AG10803 (cell line): ENCODE measurements at places on chromosomes 16 and 17.
A peak's percentile ranks its signal among the peaks of the same experiment; 100 is the strongest.

GRCh38 chr16:55324285-55325079, 479 bp downstream of the IRX6 start:
- DNase-seq = peak; percentile 4

DNA sequence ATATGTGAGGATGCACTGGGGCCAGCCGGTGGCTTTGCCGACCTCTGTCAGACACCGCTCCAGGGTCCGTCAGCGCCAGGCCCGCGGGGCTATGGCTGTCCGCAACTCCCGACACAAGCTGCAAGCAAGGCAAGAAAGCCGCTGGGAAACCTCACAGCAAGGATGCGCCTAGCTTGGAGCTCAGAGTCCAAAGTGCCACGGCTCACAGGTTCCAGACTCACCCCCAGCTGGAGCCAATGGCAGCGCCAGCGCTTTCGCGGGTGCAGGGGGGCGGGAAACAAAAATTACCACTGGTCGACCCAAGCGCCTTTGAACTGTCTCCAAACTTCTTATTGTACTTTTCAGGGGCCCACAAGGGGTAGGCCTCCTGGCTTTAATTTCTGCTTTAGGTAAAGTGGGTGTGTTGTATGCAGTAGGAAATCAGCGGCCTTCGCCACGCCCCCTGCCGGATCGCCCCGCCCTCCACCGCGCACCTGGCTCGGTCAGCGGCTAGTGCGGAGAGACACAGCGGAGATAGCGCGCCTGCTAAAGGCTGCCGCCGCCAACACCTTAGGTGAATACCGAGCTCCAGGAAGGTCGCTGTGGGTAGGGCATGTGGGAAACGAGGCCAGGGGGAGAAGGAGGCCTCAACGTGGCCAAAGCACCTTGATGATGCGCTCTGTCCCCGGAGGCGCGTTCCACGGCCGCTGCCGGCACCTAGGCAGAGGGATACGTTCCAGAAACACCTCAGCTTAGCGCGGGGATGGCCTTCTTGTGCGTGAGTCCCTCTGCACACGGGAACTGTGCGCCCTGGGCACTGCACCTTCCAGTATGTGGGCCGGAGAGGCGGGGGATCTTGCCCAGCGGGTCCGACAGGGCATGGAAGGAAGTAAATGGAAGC, 61.0 kb upstream of the RBL2 start:
- DNase-seq = no peak

GRCh38 chr16:89982318-89982717, 33.8 kb downstream of the DEF8 start:
- DNase-seq = no peak

- no peak for DNase-seq
Measured at GRCh38 chr17:20823905-20824304, 218.9 kb downstream of the USP22 start.

GRCh38 chr17:56603486-56604238, 10.2 kb downstream of the NOG start:
- DNase-seq = no peak

DNA sequence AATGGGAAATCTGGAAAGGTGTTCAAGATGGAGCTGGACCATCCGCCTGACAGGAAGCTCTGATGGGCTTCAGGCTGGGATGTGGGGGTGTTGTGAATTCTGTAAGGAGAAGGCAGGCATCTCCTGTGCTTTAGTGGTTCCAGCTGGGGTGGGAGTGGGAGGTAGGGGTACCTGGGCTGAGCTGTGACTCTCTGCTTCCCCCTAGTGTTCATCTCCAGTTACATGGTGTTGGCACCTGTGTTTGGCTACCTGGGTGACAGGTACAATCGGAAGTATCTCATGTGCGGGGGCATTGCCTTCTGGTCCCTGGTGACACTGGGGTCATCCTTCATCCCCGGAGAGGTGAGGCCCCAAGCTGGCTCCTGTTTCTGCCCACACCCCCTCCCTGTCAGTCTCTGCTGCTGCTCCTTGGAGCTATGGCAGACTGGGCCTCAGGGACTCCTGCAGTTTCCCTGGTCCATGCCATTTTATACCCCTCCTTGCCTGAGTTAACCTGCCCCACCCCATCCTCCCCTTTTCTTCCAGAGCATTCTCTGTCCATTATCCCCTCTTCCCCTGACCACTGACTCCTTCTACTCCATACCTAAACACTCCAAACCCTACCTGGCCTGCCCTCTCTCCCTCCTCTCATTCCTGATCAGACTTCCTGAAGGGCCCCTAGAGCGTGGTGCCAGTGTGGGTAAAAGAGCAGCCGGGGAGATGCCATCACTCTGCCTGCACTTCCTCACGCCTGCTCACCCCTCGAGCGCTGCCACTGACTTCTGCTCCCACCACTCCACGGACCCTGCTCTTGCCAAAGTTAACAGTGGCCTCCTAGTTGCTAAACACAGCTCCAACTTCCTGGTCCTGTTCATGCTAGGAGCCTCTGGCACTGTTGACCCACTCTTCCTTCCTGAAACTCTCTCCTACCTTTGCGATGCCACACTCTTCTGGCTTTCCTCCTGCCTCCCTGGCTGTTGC, 3.4 kb downstream of the SPNS1 start:
- DNase-seq = no peak

GRCh38 chr16:55508941-55509931, at the start of gene LPCAT2:
Gene LPCAT2, plus strand, starts transcription at chr16:55509072. Its CDS starts 110 bp downstream, at chr16:55509182.
- DNase-seq = peak; percentile 84

GRCh38 chr17:81037026-81037797, 2.3 kb downstream of the BAIAP2 start:
- DNase-seq = no peak

- no peak for DNase-seq
Measured at GRCh38 chr16:56257239-56257638, 66.0 kb downstream of the GNAO1 start.

DNA sequence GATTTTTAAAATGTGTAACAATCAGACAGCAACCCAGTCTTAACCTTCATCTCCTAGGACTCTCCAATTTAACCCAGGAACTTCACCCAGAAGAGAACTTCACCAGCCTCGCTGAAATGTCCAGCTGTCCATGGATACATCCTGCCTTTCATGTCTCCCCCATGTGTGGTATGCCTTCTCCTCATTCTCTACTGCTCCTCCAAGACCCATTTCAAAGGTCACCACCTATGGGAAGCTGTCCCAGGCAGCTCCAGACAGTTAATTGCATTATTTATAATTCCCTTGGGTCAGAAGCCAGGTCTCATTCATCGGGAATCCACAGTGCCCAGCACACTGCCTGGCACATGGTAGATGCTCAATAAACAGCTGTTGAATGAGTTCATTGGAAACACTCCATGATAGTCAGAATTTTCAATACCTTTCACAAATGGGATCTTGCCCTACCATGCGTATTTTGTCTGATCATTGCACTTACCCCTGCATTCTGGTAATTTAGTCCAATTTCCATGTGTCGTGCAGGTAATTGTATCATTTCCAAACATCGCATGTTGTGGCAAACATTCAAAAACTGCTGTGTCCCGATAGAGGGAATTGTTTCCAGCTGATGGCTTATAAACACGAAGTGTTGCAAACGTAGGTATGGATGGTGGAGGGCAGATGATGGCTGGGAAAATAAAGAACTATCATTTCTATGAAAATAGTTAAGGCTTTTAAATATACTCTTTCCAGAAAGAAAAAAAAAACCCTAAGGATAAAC, 9.0 kb downstream of the APOH start:
- no peak for DNase-seq

DNA sequence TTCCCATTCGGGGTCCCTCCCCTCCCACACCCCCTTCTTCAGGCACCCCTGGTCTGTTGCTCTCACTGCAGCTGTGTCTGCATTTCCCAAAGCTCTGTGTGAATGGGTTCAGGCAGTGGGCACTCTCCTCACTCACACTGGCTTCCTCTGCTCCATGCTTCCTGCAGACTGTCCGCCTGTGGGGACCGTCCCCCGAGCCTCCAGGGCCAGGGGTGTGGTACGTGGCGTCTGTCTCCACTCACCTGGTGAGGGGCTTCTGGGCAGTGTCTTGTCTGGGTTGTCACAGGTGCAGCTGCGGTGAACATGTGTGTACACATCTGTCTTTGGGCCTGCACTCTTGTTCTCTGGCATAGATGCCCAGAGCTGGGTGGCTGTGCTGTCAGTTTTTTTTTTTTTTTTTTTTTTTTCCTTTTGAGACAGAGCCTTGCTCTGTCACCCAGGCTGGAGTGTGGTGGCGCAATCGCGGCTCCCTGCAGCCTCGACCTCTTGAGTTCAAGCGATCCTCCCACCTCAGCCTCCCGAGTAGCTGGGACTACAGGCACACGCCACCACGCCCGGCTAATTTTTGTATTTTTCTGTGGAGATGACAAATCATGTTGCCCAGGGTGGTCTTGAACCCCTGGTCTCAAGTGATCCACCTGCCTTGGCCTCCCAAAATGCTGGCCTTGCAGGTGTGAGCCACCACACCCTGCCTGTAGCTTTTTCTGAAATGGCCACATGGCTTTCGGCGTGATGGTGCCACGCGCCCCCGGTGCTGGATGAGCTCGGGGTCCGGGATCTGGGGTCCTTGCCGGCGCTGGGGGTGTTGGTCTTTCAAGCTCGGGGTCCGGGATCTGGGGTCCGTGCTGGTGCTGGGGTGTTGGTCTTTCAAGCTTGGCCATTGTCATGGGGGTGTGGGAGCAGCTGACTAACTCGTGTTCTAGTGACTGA, 56.5 kb upstream of the ZNF750 start:
- no peak for DNase-seq

GRCh38 chr17:4579678-4580077, 4.7 kb upstream of the SMTNL2 start:
- no peak for DNase-seq

DNA sequence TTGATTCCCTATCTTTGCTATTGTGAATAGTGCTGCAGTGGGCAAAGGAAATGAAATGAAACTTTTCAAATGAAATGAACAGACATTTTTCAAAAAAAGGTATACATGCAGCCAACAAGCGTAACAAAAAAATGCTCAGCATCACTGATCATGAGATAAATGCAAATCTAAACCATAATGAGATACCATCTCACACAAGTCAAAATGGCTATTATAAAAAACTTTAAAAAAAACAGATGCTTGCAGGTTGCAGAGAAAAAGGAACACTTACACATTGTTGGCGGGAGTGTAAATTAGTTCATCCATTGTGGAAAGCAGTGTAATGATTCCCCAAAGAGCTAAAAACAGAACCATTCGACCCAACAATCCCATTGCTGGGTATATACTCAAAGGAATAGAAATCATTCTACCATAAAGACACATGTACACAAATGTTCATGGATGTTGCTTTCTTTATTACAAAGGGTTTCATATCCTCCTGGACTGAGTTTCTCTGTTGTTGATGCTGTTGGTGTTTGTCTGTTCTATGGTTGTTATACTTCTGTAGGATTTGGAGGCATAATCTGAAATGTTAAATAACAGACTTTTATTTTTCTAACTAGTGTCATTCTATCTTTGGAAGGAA, 99.3 kb upstream of the SOX9 start:
- no peak for DNase-seq

DNA sequence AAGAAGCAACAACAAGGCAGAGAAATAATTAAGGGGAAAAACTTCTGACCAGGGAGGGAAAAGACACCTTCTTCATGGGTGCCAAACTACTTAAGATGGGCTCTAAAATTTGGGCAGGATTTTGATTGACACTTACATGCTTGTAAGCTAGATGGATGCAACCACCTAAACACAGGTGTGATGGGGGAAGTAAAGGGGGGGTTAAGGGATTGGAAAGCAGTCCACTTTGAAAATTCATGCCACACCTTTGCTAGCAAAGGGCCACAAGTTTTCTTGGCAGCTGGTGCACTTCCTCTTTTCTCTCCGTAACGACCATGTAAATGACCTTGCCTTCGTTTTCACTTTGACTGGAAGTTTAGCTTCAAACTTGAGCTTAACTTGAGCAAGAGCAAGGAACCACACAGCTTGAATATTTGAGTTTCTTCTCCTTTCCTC, 14.3 kb upstream of the PRKAR1A start:
- DNase-seq = no peak

- no peak for DNase-seq
Measured at GRCh38 chr17:17119106-17119505, 76.8 kb downstream of the MPRIP start.

- no peak for DNase-seq
Measured at GRCh38 chr17:61452301-61453290, at the start of gene TBX4. Gene TBX4, plus strand, starts transcription at chr17:61452422. Its CDS starts 4,069 bp downstream, at chr17:61456491.

- no peak for DNase-seq
Measured at GRCh38 chr16:46883353-46883689, 841 bp upstream of the GPT2 start.

- no peak for DNase-seq
Measured at GRCh38 chr16:56938664-56939513, 6.9 kb downstream of the HERPUD1 start.

GRCh38 chr17:69286257-69286656, 40.7 kb downstream of the ABCA5 start:
- DNase-seq = no peak

GRCh38 chr16:87603684-87604633, 1.7 kb downstream of the JPH3 start:
- DNase-seq = no peak

DNA sequence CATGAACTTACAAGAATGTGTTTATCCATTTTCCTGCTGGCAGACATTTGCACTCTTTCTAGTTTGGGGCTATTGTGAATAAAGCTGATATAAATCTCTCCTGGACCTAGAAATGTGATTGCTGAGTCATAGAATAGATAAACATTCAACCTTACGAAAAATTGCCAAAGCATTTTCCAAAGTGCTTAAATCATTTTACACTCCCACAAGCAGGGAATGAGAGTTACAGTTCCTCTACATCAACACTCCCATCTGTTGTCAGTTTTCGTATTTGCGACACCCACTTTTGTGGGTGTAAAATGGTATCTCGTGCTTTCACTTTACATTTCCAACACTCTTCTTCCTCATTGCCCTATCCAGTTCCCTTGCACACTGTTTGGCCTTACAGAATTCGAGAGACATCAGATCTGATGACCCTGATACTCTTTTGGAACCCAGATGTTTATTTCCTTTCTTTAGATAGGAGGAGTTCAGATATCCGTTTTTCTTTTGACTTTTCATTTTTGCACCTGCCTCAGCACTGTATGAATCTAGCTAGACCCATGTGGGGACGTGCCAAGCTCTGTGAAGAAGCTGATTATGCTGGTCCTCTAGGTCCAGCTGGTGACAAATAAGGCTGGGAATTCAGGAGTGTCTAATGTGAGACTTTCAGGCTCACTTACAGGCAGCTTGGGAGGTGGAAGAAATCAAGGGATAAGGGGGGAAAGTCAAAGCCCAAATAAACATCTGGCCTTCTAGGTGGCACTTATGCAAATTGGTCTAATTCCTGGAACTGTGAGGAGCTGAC, 14.0 kb downstream of the SOX9 start:
- peak; percentile 35 for DNase-seq

- no peak for DNase-seq
Measured at GRCh38 chr17:9241774-9242496, 220.6 kb downstream of the NTN1 start.

GRCh38 chr17:76623271-76624146, 20.0 kb downstream of the ST6GALNAC1 start:
- DNase-seq = peak; percentile 60

GRCh38 chr17:27958708-27959381, 65.7 kb upstream of the LYRM9 start:
- DNase-seq = no peak
